Esophagus mucosa (tissue), 1 donor: ENCODE measurements at places on chromosomes 2 and 18. TPM values are rescaled to one million over a fixed set of nuclear protein-coding genes. Genes with fewer than 3 reads are reported as not detected.

The KLHL41 gene
- total RNA-seq: 0.40 TPM

The SLC4A5 gene
- 0.56 TPM for total RNA-seq

DNA sequence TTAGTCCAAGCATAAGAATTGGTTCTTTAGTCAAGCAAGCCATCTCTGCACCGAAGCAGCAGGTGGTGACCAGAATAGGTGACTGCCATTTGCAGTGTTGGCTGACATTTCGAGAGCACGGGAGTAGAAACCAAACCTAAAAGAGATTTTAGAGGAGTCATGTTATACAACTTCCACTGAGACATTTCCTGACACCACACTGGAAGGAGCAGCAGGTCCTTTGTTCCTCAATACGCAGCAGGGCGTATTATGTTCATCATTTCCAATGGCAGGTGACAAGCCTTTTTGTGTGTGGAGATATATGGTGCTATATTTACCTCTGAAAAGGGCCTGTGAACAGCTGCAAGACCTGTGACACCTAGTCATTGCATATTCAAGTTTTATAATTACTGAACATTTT lies 418.8 kb upstream of the NETO1 start:
- no peak for ATAC-seq

- ATAC-seq: no peak
Observed at GRCh38 chr2:31894656-31895055, 116.2 kb downstream of the MEMO1 start.

DNA sequence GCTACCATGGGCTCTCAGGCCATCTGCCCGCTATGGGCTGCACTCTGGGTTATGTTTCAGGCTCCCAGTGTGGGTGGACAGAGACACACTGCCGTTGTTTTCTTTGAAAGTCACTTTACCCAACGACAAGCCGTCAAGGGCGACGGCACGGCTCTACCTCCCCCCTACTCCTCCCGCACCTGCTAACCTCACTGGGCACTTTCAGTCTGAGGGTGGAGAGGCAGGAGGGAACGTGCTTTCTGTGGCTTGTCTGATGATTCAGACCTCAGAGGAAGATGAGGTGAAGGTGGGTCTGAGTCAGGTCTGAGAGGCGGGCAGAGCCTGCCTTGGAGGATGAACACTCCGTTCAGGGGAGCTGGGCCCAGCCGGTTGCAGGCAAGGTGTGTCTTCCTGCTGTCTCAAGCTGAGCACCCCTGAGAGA lies 147.6 kb upstream of the HDAC4 start:
- peak; percentile 95 for ATAC-seq

- no peak for ATAC-seq
Observed at GRCh38 chr2:99158599-99158998, 3.8 kb downstream of the LIPT1 start.
